Activated naive CD4-positive, alpha-beta T cell treated with Interleukin-2 at 50 U/mL for 16 hours (primary cell): ENCODE measurements at places on chromosomes 12 and 14.

- peak; percentile 66 for DNase-seq
These were observed 13.7 kb downstream of the PGF start for GRCh38 chr14:74941676-74942097.

DNA sequence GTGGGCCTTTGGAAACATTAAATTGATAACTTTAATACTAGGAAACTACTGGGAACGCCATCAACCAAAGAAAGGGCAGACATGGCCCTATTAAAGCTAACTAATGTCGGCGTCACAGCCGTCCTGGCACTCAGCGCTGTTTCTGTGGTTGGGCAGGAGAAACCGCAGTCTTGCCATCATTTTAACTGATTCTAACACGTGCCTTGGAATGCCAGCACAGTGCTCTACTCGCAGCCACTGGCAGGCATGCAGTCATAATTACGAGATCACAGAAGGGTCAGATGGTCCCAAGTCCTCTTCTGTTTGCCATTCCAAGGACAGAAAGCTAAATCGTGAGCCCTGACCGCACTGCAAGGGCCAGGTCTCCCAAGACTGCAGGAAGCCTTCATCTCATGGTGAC, 75.2 kb downstream of the RIMBP2 start:
- no peak for DNase-seq

DNA sequence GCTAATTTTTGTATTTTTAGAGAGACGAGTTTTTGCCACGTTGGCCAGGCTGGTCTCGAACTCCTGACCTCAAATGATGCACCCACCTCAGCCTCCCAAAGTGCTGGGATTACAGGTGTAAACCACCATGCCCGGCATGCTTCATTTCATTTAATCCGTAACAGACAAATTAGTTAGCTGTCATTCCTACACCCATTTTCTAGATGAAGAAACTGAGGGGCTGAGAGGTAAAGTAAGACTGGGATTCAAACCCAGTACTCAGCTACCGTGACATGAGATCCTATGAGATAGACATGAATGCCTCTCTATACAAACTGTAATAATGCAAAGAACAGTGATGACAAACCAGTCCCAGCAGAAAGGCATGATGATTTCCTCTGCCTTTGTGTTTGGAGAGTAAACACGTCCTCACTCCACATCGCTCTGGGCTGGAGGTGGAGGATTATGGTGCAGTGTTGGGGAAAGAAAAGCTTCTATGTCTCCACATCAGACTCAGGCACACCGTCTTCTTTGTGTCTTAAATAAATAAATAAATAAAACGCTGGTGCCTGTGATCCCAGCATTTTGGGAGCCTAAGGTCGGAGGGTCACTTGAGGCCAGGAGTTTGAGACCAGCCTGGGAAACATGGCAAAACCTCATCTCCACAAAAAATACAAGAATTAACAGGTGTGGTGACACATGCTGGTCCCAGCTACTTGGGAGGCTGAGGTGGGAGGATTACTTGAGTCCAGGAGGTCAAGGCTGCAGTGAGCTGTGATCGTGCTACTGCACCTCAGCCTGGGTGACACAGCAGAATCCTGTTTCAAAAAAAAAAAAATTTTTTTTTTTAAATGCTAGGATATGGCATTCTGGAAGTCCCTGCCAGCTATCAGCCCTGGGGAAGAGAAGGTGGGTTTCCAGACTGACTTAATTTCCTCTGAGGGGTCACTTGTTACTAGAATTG, 10.5 kb downstream of the VSX2 start:
- no peak for DNase-seq

DNA sequence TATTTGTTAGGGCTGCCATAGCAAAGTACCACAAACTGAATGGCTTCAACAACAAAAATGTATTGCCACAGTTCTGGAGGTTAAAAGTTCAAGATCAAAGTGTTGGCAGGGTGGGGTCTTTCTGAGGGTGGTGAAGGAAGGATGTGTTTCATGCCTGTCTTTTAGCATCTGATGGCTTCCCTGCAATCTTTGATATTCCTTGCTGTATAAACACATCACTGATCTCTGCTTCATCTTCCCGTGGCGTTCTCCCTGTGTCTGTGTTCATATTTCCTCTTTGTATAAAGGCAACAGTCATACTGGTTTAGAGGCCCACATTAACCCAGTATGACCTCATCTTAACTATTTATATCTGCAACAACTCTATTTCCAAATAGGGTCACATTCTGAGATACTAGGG, 167.5 kb downstream of the BTG1 start:
- DNase-seq = peak; percentile 4
